ENCODE measurements at places on chromosomes 1 and 21. TPM values are rescaled to one million over a fixed set of nuclear protein-coding genes. Genes with fewer than 3 reads are reported as not detected.

OR2L8 gene
- not detected for polyA plus RNA-seq

KCNA2 gene
- 3.4 TPM for polyA plus RNA-seq

LIN28A gene
- polyA plus RNA-seq: 1.0 TPM

SLC44A5 gene
- polyA plus RNA-seq: 53.0 TPM

AMY1A gene
- polyA plus RNA-seq: not detected
